ENCODE measurements at places on chromosomes 11 and 22.

- DNase-seq = no peak
Observed at GRCh38 chr11:96943970-96944369, 554.2 kb downstream of the JRKL start.

GRCh38 chr22:45506816-45507360 lies 4.2 kb downstream of the FBLN1 start:
- DNase-seq = no peak

DNA sequence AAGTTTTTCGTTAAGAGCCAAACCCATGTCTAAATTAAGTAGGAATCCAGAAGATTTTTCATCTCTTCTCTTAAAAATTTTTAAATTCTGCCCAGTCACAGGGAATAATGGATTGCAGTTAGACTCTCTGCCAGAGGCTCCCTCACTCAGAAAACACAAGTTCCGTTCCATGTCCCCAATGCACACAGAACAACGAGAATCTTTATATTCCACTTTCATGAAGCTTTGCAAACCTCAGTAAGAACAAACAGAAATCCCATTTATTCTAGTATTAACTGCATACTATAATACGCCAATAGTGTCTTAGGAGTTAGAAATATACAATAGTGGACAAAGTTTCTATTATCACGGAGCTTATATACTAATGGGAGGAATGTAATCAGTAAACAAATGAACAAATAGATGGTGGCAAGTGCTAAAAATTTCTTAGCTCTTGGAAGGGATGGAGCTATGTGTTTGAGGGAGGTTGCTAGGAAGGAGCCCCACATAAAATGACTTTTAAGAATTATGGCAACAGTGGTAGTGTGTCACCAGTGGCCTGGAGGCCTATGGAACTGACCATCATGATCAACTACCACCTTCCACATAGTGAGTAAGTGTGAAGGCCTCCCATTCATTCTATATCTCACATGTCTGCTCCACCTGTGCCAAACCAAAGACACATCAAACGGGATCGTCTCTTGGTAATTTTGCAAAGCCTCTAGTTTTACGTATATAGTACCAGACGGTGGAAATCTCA lies 24.9 kb downstream of the PICALM start:
- DNase-seq = no peak

GRCh38 chr11:123822599-123822998 lies 16.4 kb upstream of the OR6M1 start:
- no peak for DNase-seq

DNA sequence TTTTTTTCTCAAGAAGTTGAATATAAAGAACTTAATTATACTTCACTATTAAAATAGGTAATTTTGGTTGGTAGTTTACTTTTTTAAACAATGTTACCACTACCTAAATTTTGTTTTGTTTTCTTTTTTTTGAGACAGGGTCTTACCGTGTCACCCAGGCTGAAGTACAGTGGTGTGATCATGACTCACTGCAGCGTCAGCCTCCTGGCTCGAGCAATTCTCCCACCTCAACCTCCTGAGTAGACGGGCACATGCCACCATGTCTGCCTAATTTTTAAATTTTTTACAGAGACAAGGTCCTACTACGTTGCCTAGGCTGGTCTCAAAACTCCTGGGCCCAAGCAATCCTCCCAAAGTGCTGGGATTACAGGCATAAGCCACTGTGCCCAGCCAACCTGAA lies 17.6 kb downstream of the SPCS2 start:
- DNase-seq = no peak

DNA sequence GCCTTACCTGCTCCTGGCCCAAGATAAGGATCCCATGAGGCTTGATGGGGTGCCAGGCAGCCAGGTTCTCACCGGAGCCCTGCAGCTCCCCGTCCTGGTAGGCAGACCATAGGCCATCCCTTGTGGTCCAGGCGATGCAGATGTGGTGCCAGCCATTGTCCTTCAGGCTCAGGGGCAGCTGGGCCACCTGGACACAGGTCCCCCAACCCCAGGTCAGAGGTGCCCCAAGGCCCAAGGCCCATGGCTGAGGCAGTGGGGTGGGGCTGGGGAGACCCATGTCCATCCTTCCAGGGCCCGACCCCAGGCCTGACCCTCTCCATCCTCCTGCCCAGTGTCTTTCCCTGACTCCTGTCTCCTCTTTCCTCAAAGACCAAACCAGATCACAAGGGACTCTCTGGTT lies 20.8 kb downstream of the NPTXR start:
- no peak for DNase-seq

GRCh38 chr11:90465553-90465952 lies 242.7 kb upstream of the CHORDC1 start:
- DNase-seq = no peak

GRCh38 chr22:40004836-40005235 lies 10.1 kb downstream of the FAM83F start:
- no peak for DNase-seq

DNA sequence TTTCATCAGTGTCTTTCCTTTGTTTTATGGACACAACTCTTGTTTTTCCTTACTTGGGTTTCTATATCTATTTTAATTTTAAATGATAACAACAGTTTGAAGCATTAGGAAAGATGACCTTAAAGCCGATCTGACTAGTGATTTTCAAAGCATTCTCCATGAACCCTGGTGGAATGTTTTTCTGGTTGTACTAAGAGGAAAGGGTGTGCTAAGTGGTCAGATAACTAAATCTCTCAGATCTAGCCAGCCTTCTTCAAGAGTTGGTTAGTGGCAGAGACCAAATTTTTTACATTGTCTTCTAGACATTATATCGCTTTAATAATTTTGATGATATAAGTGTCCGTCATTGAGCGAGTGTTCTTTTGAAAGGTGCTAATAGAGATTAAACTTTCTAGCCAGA lies 134.4 kb downstream of the METTL15 start:
- no peak for DNase-seq

GRCh38 chr22:26889802-26890201 lies 232.4 kb downstream of the MIAT start:
- no peak for DNase-seq

DNA sequence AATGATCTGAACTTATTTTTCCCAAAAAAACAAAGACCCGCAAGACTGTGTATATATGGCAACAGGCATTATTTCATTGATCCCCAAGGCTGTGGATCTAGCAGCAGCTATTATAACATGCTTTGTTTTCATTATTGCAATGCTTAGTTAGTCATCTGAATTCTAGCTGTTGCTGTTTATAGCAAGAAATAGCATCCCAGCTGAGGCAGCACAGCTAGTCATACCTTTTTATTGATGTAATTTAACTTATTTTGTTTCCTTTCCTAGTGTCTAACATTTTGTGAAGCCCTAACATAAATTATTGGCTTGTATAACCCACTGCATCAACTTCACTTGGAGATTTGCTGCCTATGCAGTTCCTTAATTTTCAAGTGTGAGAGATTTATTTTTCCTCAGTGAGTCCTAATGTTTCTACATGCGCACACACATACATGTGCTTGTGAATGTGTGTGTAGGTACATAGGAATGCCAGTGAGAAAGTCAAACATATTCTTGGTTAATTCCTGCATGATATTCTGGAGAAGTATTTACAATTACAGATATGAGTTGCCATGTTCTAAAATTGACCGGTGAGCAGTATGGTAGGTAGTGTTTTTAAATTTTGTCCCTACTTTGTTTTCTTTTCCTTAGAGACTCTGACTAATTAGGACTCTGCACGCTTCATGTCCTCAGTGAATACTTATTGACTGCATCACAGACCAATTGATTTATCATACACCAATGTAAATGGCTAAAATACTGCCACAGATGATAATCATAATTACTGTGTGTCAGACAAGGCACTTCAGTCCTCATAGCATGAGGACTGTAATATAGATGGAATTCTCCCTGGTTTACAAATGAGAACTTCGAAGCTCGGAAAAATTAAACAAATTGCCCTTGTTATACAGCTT lies 119.3 kb downstream of the WNT11 start:
- no peak for DNase-seq

DNA sequence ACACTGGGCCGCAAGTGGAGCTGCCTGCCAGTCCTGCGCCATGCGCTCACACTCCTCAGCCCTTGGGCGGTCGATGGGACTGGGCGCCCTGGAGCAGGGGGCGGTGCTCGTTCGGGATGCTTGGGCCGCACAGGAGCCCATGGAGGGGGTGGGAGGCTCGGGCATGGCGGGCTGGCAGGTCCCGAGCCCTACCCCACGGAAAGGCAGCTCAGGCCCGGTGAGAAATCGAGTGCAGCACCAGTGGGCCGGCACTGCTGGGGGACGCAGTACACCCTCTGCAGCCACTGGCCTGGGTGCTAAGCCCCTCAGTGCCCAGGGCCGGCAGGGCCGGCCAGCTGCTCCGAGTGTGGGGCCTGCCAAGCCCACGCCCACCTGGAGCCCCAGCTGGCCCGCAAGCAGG lies 328.7 kb upstream of the LRRC4C start:
- no peak for DNase-seq

GRCh38 chr22:30868663-30869385 lies 99.8 kb downstream of the MORC2 start:
- DNase-seq = no peak

DNA sequence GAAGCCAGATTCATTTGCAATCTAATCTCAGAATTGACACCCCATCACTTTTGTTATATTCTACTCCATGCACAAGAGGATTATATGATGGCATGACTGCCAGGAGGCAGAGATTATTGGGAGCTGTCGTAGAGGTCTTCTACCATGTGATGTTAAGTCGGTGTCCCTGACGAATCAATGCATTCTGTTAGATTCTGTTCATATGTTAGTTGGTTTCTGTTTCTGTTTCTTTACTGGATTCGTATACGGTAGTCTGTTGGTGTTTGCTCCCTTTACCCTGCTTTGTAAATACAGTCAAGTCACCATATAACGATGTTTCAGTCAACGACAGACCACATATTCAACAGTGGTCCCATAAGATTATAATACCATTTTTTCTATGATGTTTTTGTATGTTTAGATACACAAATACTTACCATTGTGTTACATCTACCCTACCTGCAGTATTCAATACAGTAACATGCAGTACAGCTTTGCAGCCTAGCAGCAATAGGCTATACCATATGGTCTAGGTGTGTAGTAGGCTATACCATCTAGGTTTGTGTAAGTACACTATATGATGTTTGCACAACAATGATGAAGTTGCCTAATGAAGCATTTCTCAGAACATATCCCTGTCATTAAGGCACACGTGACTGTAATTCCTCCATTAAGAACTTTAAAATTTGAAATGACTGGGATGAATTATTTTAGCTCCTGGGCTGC lies 22.8 kb upstream of the RASSF10 start:
- DNase-seq = no peak

DNA sequence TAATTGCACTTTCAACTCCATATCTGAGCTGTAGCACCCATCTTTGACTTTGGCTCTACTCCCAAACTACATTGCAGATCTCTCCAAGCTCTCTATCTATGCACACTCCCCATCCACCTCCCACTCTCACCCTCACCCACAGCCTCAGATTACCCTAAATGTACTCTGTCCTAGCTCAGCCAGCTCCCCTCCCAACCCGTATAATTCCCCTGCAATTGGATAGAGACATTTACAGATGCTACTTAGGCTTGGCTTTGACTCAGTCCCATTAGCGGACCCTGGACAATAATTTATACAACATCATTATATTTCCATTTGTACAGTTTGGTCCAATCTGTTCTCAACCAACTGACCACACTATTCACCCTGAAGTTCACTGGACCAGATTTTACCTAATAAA lies 338.9 kb upstream of the ANO3 start:
- DNase-seq = no peak

DNA sequence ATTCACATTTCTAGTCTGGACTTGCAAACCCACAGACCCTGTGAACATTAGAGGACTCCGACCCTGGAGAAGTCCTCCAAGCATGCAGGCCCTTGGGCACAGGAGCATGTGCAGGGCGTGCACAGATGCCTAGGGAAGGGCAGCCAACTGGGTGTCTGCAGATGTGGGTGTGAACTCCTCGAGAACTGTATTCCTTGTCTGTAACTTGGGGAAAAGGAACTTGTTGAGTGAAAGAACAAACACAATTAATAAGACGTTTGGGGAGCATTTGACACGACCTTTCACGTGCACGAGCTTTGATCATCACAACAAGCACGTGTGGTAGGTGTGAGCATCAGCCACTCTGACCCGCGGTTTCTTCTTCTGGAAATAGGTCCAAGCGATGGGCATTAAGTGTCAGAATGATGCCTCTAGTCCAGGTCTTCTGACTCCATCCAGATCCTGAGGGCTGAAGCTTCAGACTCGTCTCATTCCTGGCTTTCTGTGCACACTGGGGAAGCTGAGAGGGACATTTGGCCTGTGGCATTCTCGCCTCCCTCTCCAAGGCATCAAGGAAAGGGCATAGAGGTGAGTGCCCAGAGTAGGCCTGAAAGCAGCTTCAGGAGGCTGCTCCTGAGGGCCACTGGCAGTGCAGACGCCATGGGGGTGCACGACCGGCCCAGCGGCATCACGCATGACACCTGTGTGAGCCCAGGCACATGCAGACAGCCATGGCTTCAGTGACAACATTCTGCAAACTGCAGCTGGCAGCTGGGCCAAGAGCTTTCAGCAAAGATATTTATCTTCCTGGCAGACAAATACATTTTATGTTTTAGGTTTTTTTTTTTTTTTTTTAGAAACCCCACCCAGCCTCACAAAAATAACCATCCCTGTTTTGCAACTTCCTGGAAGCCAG lies 32.5 kb downstream of the ALX4 start:
- DNase-seq = no peak

DNA sequence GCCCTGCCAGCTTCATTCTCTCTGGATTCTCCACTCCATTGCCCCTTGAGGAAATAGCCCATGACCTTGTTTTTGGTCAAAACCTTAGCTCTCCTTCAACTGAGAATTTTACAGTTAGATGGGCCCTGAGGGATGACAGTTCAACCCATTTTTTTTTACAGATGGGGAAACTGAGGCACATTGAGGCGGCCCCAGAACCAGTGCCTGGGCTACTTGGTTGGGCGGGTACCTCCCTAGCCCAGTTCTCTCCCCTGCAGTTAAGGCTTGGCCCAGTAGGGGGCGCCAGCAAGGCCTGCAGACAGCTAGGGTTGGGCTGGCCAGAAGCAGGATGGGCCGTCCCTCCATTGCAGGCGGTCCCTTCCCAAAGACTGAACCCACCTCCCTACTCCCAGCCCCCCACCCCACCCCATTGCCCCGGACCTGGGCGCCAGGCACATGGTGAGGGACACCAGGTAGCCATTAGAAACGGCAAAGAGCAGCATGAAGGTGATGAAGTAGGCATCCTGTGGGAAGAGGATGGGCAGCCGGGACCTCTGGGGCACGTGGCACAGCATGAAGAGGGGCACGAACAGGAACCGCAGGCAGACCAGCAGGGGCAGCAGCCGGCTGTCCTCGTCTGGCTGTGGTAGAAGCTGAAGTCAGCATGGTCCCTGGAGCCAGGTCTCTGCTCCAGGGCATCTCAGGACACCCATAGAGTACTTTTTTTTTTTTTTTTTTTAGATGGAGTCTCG lies 7.6 kb downstream of the SLC29A2 start:
- no peak for DNase-seq

DNA sequence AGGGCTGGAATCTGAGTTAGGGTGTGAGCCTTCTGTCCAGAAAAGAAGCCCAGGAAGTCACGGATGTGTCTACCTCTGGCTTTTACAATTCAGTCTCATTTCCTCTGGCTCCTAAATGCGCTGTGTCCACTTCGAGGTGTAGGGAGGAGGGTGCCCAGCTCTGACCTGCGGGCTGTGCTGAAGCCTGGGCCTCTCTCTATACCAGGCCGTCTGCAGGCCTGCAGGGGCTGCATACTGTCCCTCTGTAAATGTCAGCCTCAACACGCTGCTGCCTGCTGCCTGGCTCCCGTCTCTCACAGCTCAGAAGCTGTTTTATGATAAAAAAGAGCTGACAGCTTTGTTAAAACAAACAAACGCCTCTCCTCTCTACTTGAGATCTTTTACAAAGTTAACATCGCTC lies 14.5 kb downstream of the ARVCF start:
- DNase-seq = no peak
